ENCODE measurements at places on chromosomes 2 and 18.

- DNase-seq: no peak
Measured at GRCh38 chr2:142478206-142478605, 347.4 kb upstream of the LRP1B start.

DNA sequence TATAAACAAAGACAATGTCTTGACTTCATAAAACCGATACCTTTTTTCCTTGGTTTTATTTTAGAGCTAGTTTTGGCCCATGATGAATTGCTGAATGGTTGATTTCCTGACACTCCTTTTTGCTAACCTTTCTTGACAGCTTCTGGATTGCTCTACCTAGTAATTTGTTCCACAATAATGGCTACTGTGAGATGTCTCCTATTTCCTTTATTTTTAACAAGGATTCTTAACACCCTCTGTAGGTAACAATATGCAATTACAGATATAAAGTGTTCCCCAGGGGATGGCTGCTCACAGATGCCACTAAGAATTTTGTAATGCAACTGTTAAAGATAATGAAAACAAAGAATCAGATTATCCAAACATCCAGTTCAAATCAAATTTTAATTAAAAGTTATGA lies 100.8 kb upstream of the ATP5MC3 start:
- DNase-seq: no peak

- DNase-seq: no peak
Measured at GRCh38 chr2:240555541-240556250, 2.1 kb downstream of the ANKMY1 start.

DNA sequence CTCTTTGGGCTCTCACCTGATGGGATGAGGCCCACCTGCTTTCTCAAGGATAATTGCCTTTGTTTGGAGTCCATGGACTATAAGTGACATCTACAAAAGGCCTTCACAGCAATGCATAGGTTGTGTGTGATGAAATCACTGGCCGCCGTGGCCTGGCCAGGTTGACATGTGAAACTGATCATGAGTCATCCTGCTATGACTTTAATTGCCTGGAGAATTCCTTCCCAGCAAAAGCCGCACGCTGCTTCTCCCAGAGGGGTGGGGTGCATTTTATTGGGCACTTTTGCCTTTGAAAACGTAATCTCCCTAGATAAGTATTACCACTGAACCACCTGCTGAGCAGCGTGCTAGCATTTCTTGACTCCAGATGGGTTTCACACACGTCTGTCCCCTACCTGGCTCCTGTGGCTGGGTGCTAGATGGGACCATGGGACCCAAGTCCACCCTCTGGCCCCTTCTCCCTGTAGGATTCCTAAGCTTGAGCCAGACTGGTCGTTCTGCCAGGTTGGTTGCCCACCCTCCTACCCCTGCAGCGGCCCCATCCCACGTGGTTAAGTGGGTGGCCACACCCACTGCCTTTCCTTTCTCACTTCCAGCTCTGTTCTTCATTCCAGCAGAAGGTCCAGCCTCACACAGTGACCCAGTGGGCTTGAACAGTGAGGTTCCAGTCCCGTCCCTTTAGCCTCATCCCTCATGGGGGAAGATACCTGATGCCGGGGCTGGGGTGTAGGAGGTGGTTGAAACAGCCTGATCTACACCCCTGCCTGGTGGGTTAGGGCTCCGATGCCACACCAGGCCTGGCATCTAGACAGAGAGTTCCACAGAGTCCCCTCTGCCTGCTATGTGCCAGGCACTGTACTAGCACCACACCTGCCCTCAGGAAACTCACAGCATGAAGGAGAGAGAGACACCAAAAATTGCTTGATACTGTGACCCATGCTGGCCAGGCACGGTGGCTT lies 89.6 kb downstream of the GBX2 start:
- DNase-seq: no peak

- no peak for DNase-seq
Measured at GRCh38 chr2:119477113-119477505, 45.5 kb downstream of the TMEM37 start.

- DNase-seq: no peak
Measured at GRCh38 chr2:96120091-96120720, 3.8 kb upstream of the ADRA2B start.

- peak; percentile 19 for DNase-seq
Measured at GRCh38 chr2:217248312-217248935, 388.6 kb upstream of the TNP1 start.

DNA sequence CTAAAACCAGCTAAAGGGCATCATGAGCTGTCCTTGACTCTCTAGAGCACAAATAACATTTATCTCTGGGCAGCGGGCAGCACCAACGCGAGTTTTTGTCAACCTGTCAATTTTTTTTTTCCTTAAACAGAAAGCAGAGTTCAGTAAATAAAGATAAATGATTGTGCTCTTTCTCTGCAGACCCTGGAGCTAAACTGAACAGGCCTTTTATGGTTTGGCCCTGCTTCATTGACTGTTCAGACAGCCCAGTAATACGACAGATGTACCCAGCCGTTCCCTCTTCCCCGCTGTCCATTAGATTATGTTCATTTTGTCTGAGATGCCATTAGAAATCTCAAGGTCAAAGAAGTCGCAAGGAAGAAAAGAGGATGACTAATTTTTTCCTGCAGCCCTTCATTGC lies 280.5 kb upstream of the PIK3C3 start:
- no peak for DNase-seq

- DNase-seq: peak; percentile 36
Measured at GRCh38 chr2:9205963-9206948, at the start of gene ASAP2. TSS of gene ASAP2 (plus strand) at chr2:9206812. CDS start at chr2:9207105, 293 bp downstream.

GRCh38 chr18:42442656-42443055 lies 487.6 kb downstream of the PIK3C3 start:
- DNase-seq: no peak

DNA sequence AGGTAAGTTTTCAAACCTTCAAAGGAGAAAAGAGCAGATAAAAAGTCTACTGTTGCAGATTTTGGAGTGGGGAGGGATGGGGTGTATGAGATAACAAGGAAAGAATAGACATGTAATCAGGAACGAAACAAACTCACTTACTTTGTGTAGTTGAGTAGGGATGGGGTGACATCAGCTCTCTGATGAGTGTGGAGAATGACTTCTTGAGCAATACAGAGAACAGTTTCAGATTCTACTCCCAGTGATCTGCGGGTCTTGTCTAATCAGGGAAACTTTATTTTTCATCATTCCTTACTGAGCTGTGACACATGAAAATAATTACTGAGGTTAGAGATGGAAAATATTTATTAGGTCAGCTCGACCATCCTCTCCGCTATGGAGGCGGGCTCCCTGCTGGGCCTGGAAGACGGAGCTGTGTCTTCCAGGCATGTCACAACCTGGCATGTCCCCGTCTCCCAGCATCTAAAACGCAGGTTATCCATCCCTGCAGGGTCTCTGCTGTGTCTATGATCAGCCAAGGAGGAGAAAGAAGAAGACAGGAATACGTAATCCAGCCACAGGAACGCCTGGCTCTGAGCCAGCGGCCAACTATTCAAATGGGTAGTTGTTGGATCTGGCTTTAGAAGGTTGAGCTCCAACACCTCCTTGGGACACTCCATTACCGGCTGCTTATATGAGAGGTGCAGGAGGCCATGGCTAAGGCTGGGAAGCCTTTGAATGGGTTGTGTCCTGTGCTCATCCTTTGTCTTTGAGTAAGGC lies 99.0 kb upstream of the SATB2 start:
- no peak for DNase-seq

DNA sequence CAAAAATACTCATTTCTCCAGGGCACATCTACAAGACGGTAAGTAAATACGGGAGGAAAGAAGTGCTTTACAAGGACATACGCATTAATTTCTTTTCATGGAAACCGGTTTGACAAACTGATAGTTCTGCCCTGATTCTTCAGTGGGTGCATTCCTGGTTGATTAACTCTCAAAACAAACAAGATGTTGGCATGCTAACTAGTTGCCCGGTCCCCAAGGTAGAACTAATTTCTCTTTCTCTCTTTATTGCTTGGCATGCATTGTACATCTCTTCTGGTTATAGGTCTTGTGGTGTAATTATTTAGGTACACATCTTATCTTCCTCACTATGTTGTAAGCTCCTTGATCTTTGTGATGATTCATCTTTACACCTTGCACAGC lies 46.9 kb upstream of the SPATS2L start:
- DNase-seq: no peak

DNA sequence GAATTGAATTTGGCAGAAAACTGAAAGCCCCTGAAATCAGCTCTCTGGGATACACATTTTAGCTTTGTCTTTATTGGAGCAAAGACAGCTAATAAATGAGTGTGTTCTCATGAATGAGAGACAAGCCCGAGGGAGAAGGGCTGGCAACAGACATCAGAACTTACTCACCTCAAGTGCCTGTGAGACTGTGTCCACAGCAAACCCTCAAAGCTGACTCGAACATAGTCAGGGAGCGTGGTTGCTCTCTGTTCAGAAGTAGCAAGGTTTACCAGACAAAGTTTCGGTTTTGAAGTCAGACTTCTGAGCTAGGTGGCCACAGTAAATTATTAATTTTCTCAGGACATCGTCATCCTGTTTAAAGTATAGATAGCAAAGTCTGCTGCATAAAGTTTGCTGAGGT lies 207.9 kb downstream of the CMPK2 start:
- no peak for DNase-seq

DNA sequence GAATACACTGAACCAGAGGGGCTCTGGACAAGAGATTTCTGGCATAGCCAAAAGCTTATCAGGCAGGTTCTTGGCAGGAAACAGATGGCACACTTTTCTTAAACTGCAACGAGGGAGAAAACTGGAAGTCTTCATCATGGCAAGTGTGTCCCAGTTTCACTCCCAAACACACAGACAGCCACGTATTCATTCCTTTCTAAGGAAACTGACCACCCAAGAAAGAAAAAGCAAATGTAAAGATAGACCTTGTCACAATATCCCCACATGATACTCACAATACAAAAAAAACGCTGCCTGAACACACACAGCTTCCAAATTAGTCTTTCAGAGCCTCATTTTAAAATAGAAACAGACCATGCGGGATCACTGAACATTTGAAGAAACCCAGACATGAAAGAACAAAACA lies 40.6 kb upstream of the RTTN start:
- no peak for DNase-seq

DNA sequence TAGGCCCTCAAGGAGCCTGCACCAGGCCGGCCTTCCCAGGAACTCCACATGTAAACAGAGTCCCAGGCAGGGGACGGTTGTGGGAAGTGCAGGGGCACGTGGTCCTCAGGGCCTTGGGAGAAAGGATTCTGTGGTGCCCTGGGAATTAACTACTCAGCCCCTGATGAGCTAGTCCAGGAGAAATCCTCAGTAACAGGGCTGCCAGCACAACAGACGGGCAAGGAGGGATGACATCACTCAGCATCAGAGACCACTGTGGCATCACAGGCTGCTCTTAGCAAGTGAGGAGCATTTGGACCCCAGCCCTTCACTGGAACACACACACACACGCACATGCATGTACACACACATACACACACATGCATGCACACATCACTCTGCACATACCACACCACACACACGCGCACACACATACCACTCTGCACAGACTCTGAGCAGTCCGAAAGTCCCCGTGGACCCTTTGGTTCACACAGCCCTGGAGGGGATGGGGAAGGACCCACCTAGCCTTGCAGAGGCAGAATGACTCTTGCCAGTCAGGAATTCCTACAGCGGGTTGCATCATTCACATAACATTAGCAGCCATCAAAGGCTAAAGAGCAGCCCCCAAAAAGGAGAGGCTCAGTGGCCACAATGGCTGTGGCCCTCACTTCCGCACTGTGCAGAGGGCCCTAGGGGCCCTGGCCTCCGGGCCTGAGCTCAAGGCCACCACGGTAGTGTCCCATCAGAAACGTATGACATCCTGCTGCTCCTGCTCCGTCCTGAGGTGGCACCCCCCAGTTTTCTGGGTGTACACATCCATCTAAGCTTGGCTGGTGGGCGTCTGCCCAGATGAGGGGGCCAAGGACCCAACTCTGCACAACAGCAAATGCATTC lies 1.9 kb upstream of the NMUR1 start:
- no peak for DNase-seq

- DNase-seq: no peak
Measured at GRCh38 chr2:42224422-42225067, 55.4 kb downstream of the EML4 start.

- DNase-seq: no peak
Measured at GRCh38 chr18:27136208-27136535, 48.9 kb downstream of the CHST9 start.

DNA sequence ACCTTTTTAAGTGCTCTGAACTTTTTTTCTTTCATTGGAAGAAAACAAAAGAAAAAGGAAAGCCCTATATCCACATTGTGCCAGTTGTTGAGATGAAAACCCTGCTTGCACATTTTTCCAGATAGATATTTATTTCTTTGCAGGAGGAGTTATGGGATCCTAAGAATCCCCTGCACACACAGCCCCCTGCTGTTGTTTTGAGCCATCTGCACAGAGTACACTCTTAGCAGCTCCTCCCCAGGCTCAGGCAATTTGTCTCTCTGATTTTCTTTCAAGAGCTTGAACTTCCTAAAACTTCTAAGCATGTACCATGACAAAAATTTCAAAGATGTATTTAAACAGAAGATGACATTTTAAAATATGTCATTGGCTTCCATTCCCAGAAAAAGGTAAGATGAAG lies 436.9 kb downstream of the METTL4 start:
- no peak for DNase-seq

DNA sequence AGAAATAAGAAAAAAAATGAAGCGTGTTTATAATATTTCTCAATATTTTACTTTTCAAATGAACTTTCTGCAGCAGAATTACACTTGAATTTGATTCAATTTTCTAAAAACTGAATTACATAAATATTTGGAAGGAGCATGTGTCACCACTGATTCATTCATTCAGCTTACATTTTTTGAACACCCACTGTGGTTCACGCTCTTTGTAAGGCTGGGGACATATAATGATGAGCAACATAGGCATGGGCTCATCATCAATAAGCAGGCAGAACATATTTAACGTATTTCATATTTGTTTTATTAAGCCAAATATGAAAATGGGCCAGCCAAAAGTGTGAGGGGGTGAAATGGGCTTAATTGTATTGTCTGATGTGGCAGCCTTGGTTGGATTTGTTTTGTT lies 209.1 kb downstream of the CTNNA2 start:
- no peak for DNase-seq

GRCh38 chr2:190794377-190794776 lies 86.2 kb upstream of the GLS start:
- DNase-seq: no peak

DNA sequence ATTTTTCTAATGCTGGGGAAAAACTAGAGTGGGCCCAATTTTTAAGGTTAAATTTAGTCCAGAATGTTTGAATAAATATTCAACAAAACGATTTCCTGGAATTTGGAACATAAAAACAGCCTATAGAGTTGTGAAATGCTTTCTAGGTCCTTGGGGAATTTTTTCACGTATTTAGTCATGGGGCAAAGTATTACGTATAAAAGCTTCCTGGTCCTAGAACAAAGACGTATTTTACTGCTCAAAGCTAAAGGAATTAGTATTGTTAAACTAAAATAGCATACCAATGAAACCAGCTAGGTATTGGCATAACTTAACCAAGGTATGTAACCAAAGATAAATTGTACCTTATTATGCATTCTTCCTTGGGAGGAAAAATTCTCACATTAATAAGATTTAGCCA lies 1.6 kb downstream of the SESTD1 start:
- no peak for DNase-seq

DNA sequence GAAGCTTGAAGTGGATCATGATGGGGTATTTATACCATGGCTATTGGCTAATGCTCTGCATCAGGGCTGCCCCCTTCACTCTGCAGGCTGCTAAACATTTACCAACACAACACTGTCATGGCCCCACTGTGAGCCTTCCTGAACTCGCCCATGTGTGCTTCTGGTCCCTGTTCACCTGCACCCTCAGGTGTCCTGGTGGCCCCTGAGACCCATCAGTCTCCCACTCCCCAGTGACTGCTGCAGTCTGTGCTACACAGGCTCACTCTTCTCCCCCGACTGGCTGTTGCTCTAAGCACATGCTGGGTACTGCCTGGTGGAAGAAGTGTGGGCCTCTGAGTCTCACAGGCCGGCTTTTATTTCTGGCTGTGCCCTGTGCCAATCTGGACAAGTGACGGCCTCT lies 183.0 kb upstream of the HS6ST1 start:
- no peak for DNase-seq
